Hematopoietic multipotent progenitor cell treated with erythropoietin and hydrocortisone succinate and interleukin-3 and kit ligand, for 8 days (in vitro differentiated cells): ENCODE measurements at places on chromosomes 11 and 22.

DNA sequence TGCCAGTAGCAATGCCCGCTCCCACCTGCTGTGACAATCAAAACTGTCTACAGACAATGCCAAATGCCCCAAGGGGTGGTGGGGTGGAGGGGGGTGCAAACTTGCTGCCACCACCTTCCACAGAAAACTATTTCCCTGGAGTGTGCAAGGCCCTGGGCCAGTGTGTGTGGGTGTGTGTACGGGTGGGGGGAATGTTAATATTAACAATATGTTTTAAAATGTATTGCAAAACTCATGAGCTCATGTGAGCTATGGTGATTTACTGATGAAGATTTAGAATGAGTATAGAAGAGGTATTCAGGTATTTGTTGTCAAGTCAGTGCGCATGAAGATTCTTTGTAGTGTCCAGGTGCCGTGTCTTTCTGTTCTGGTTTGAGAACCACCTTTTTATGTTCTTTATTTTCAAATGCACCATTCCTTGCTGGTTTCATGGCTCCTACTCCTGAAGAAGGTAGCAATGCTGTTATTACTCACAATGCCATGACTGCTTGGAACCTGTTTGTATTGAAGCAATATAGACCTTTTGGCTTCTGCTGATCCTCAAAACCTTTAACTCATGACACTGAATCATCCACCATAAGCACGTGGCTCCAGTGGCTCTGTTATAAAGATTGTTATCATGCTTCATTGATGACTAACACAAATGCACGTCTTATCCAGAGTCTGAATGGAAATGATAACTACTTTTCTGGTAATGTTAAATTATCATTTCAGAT, 29.9 kb upstream of the AQP11 start:
- peak; percentile 67 for DNase-seq

GRCh38 chr22:39527481-39527961, 5.0 kb downstream of the RPS19BP1 start:
- no peak for DNase-seq

DNA sequence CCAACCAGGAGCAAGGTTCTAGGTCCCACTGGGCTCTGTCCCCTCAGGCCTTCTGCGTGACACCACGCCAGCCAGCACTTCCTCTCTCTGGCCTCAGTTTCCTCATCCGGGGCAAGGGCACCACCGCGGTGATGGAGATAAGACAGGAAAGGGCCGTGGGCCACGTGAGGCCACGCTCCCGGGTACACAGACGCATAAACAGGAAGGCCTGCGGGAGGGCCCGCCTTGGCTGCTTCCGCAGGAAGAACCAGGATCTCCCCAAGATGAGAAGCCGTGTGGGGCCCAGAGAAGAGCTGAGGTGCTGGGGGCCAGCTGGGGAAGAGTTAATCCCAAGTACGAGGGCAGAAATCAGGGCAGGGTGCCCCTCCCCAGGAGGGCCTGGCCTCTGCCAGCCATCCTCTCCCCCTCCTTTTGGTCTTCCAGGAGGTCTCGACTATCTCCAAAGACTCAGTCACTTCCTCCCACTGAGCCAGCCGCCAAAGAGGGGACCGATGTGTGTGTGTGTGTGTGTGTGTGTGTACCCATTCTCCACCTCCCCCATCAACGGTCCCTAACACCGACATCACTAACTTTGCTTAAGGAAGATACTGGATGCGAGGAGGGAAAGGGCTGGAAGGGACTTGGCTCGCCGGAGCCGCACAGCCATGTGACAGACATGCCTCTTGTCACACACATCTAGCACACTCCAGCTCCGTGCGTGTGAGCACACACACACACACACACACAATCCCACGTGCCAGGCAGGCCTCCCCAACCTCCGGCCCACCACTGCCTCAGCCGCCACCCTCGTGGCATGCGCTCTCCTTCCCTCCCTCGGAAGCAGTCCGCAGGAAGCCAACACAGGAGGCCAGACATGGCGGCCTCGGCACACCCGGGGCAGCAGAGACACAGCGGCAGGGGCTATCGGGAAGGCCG, 1.4 kb downstream of the MFNG start:
- peak; percentile 89 for DNase-seq

DNA sequence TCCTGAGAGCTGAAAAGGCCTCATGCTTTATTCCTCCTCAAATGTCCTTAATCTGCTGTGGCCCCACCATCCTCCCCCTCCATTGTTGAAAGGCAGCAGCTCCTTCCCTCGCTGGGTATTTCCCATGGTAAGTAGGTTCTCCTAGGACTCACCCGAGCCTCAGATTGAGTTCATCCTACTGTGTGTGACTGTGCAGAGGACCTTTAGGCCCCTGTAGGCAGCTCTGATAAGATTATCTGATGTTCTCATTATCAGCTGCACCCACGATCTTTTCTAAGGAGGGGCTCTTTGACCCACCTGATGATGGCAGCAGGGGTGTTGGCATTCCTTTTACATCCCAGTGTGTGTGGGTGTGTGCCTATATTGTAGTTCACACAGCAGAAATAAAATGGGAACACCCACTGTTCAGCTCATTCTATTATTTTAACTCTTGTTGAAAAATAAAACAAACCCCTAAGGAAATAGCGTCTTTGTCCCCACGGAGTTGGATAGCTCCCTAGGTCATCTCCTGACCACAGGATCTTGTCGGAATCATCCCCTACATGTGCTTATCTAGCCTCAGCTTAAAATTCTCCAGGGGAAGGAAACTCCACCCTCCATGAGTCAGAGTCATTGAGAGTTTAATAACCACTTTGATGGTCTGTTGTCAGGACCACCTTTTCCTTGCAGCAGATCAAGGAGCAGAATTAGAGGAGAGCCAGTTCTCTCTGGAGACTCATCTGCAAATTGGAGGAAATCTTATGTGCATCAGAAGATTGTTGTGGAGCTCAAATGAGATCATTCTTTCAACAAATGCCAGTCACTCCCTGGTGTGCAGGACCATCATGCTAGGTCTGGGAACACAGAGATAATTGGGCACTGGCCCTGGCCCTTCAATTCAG, 19.3 kb downstream of the ENDOD1 start:
- DNase-seq, result peak; percentile 85

GRCh38 chr11:87374038-87374807, 336.5 kb downstream of the TMEM135 start:
- no peak for DNase-seq

DNA sequence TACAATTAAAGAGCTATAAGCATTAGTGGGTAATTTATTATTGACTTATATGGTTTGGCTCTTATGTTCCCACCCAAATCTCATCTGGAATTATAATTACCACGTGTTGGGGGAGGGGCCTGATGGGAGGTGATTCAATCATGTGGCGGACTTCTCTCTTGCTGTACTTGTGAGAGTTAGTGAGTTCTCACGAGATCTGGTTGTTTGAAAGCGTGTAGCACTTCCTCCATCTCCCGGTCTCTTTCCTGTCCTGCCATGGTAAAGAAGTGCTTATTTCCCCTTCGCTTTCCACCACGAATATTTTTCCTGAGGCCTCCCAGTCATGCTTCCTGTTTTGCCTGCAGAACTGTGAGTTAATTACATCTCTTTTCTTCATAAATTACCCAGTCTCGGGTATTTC, 28.1 kb upstream of the CHORDC1 start:
- DNase-seq, result peak; percentile 26

GRCh38 chr11:63573881-63574855, 11.0 kb upstream of the PLAAT2 start:
- DNase-seq, result peak; percentile 92

GRCh38 chr11:72238040-72238450, 5.9 kb downstream of the PHOX2A start:
- DNase-seq, result peak; percentile 70

DNA sequence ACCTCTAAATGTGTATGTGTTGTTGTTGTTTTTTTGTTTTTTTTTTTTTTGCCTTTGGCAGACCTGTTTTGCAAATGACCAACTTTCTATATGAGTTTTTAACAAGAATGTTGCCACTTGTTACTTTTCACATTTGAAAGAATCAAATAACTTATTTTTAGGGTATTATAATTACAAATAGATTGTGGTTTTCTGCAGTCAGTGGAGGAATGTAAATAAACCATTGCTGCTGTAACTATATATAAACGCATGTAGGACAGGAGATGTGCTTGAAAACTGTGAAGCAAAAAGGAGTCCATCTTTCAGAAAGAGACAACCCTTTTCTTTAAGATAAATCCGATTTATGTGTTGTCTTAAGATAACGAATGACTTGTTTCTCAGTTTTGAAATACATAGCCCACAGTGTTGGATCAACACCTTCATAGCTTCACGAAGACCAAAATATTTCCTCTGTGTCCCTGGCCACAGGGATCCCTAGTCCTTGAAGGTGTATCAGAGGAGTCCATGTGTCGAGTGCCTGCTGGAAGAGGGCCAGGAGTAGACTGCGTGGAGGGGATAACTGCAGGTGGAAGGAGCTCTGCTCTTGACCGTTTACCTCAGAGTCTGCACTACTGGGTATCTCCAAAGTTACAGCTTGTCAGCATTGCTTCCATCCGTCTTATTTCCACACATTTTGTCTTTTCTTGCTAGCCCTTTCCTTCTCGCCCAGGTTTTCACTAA, 24.7 kb downstream of the TNRC6B start:
- DNase-seq, result peak; percentile 65
